ENCODE measurements at places on chromosomes 12 and 14.
A peak's percentile ranks its signal among the peaks of the same experiment; 100 is the strongest.

DNA sequence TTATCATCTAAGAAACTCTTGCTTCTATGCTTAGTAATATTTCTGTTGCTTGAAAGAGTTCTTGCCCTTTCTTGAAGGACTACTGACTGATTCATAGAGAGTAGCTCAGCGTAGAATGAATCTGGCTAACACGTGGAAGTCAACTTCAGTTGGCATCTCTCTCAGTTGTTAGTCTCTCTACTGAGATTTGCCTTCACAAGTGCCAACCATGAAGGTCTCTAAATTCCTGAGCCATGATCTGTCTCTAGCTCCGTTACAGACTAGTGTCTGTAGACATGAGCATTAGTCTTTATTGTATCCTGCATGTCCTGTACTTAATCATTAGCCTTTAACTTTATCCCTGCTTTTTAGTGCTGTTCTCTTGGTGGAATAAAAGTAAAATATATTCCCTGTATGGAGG, 19.1 kb upstream of the ALX1 start:
- no peak for DNase-seq

GRCh38 chr12:54206791-54207190, 18.0 kb upstream of the SMUG1 start:
- peak; percentile 56 for DNase-seq

- DNase-seq, result no peak
Measured at GRCh38 chr14:101959277-101959676, 5.1 kb upstream of the DYNC1H1 start.

DNA sequence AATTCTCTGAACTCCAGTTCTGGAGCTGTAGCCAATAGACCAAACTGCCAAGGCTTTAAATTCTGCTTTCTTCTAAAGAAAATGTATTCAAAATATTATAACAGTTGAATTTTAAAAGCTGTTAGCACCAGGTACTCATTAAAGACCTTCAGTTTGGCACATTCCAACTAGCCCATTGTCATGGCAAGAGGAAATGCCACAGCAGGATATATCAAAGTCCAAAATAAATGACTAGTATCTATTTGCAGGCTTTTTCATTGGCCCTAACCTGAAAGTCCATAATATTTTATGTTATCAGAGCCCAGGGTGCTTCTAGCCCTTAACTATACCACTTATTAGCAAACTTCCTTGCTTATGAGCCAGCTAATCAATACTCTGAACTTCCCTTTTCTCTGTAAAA, 3.1 kb upstream of the RIC8B start:
- no peak for DNase-seq

DNA sequence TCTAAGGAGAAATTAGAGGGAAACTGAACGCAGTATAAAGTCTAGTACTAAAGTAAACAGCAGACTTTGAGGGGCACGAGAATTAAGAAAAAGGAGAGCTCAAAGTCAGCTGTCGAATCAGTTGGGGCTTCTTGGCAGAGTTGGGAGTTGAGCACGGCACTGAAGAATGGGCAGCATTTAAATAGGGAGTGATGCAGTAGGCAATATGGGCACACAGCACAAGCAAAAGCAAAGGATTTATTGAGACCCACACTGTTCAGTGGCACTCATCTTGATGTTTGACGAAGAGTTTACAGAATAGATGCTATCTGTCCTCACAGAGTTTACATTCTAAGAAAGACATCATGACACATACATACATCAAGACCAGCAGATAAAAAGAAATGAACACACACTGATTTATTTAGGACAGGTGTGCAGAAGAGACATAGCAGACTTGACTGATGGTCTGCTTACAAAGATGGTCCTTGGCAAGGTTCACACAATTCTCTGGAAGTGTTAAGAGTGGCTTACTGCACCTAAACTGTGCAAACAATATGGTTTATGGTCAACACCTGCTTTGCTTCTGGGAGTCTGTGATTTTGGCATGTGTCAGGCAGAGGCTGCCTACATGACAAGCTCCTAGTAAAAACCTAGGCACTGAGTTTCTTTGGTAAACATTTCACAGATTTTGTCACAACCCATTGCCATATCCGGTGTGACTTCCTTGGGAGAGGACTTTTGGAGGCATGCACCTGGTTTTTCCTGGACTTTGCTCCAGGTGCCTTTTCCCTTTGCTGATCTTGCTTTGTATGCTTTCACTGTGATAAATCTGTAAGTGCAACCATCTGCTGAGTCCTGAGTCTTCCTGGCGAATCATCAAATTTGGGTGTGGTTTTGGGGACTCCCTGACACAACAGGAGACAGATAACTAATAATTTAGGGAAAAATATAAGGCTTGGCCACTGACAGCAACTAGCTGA, 26.3 kb downstream of the ALKBH1 start:
- peak; percentile 77 for DNase-seq

DNA sequence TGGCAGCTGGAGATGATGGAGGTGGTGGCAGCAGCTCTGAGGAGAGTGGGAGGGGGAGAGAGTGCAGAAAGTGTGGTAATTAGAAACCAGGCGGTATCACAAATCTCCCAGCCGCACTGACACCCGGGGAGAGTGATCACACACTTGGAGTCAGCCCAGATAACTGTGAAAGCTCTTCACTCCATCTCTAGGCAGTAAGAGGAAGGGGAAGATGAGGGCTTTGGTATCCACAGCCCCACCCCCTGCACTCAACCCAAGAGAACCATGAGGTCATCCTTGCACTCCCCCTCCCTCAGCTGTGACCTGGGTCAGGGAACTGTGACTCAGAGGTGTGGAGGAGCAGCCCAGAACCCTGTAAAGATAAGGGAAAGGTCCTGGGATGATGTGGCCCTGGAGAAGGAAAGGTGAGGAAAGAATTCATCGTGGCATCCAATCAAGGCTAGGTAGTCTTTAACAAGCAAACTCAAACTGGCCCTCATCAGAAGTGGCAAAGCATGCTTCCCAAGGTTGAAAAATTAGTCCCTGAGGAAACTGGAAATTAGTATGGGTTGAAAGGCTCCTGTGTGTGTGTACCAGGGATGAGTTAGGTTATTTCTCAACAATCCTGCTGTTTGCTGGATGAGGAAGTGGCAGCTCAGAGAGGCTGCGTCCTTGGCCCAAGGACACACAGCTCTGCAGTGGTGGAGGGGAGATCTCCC, 111.0 kb upstream of the LHX5 start:
- DNase-seq, result peak; percentile 89

- no peak for DNase-seq
Measured at GRCh38 chr12:132300789-132301722, 28.3 kb downstream of the GALNT9 start.

- peak; percentile 37 for DNase-seq
Measured at GRCh38 chr12:45726603-45727300, 2.8 kb upstream of the ARID2 start.

- no peak for DNase-seq
Measured at GRCh38 chr14:96783043-96783914, 13.9 kb upstream of the VRK1 start.

- no peak for DNase-seq
Measured at GRCh38 chr14:54935100-54935499, 32.5 kb upstream of the GCH1 start.

DNA sequence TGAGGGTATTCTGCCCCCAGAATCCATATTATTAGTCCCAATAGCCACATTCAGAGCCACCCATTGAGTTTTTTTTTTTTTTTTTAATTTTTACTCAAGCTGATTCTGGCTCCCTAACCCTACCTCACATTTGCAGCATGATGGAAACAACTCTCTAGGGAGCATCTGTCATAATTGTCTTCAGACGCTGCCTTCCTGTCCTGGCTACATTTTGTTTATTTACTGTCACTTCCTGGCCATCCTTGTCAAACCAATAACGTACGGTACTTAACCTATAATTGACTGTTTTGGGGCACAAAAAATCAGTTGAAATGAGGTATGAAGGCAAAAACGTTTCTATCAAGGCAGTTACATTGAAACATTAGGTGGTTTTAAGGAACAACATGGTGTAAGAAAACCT, 2.1 kb downstream of the GLIPR1 start:
- peak; percentile 51 for DNase-seq

DNA sequence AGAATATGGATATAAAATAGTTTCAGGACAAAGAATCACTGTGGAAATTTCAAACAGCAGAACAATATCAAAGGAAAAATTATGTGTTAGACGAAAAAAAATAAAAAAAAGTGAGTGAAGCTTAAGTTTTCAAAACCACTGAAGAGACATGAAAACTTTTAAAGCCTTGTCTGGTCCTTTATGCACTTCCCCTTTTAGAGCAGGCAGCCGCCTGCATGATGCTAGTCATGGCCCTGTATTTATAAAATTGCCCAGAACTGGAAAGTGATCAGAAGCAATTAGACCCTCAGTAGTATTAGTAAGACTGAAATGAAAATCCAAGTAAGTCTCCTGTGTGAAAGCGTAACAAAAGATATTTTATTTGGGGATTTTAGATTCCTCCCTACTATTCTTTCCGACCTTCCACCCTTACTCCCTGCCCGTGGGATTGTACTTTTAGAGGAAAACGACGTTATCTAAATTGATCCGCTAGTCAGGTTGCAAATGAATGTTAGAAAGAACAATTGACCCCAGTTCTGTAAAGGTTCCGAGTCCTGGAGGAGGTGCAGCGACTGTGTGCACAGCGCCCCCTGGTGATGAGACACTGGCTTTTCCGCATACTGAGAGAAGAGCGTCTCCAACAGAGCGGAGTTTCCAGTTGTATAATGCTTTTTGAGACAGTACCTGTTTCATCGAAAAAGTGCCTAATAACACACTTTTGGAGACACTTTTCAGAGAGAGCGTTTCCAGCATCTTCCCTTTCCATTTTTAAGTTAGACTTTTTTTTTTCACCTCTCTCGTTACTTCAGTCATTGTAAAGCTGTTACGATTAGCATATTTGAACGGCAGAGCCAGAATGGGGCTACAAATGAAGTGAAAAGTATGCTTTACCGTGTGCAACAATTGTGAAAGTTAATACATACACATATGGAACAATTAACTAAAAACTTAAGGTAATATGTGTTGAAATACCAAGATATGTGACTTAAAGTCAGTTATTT, 12.4 kb downstream of the MGST1 start:
- peak; percentile 21 for DNase-seq

DNA sequence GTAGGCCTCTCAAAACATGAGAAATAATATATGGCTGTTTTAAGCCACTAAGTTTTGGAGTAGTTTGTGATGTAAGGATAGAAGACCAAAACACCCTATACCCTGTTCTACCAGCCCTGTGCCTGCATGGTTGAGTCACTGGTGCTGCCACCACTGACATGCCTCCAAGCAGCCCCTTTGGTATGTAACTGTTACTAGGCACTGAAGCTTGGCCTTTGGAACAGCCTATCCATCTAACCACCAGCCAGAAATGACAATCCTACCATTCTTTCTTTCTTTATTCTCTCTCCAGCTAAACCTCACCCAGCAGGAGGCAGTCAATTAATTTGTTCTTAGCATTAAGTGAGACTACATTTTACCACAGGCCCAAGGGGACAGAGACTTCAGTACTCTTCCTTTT, 240.3 kb downstream of the MSRB3 start:
- no peak for DNase-seq

GRCh38 chr14:92362781-92363235, 39.8 kb downstream of the SLC24A4 start:
- DNase-seq, result peak; percentile 73

- peak; percentile 36 for DNase-seq
Measured at GRCh38 chr12:68521321-68521839, 89.3 kb upstream of the RAP1B start.

GRCh38 chr14:84670796-84671195, 859.1 kb upstream of the FLRT2 start:
- DNase-seq, result no peak

GRCh38 chr12:2043054-2043453, 9.7 kb upstream of the CACNA1C start:
- DNase-seq, result no peak

- no peak for DNase-seq
Measured at GRCh38 chr12:104126548-104126947, 11.5 kb downstream of the NFYB start.

DNA sequence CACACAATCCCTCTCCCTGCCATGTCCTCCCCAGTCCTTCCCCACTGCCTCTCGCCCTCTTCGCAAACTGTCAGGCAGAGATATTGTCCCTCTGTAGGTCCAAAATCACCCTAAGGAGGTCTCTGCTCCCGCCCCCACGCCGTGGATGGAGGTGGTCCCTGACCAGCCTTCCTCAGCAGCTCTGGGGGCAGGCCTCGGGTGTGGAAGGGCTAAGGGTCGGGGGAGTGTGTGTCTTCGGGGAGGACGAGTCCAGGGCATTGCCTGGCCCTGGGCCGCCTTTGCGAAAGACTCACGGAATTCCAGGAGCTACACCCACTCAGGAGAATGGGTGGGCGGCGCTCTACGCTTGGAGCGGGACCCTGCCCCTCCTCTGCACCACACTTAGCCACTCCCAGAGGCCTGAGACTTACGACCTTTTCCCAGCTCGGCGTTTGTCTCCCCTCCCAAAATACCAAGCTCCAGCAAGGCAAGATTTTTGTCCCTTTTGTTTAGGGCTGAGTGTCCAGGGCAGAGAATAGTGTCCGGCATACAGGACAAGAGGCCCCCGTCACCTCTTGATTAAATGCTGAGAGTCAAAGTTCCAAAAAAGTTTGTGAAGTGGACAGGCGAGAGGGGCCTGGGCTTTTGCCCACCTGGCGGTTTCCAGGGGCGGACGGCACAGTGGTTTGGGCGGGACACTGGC, 881 bp downstream of the PYGL start:
- DNase-seq, result no peak

DNA sequence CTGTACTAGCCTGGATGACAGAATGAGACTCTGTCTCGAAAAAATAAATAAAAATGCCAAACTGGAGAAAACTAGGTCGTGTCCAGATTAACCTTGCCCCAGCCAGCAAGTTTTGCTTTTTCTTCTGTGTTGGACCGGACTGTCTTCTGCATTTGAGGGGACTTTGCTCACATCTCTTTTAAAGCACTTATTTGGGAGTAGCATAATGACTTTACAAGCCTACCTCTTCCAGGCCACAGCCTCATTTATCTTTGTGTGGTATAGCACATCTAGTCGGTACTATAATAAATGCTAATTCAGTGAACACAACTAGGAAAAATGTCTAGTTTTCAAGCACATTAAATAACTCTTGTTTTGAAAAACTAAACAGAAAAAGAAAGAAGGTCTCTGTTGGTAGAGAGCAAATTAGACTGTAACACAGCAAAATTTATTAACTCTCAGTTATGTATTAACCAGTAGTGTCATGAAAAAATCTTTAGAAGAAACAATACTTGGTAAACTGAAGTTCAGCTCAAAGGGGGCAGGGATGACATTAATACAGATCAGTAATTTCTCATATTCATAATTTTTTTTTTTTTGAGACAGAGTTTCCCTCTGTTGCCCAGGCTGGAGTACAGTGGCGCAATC, 52.0 kb downstream of the WDHD1 start:
- no peak for DNase-seq

All from NCI-H2171 treated with DMSO at 0.1 percent for 48 hours (cell line).